ENCODE measurements at places on chromosomes 3 and 15.

DNA sequence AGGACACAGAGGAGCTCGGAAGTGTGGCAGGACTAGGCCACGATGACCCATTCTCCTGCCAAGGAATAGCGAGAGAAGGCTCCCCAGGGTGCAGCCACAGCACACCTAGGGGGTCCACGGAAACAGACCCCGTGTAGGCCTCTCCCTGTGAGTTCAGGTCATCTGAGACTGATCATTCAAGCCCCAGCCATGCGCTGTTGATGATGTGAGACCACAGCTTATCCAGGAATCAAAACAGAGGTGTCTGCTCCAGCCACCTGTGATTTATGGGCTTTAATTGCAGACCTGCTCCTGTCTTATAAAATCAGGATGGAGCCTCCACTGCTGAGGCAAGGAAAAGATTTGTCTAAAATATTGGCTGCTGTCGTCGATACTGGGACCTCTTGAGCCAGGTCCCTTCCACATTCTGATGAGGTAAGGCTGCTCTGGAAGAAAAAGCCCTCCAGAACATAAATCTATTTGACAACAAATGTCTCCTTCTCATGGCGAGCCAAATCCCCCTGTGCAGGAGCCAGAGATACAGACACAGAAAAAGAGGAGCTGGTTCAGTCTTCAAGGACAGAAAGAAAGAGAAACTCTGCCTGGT, 186.7 kb downstream of the TJP1 start:
- DNase-seq, result no peak

- no peak for DNase-seq
These were observed 2.7 kb upstream of the DMXL2 start for GRCh38 chr15:51625236-51625635.

DNA sequence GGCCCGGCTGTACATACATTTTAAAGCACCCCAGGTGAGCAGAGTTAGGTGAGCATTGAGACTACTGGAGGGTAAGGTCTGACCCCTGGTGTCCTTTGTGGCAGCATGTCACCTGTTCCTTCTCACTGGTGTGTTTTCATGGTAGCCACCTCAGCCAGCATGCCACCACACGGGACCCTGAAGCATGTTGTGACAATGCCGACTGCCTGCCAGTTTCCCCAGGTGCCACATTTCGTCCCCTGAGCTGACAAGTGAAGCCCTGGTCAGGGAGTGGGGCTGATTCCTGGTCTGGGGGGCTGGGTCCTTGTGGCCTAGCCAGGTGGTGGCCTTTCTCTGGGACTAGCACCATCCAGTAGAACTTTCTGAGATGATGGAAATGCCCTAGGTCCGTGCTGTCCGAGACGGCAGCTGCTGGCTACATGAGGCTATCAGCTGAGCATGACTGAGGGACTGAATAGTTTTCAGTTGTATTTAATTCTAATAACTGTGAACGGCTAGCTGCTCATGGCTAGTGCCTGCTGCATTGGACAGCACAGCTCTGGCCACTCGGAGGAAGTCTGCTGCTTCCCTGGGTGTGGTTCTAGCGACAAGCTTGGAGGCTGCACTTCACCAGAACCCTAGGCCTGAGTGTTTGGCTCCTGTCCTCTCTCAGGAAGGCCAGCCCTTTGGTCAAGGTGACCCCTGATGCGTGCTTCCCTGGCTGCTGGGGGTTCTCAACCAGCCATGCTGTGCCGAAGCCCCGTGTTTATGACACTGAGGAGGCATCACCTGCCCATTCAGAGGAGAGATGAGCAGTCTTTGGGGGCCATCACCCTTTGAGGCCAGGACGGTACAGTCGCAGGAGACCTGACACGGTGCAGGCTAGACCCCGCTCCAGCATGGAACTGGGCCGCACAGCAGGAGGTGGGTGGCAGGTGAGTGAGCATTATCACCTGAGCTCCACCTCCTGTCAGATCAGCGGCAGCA, 3.9 kb downstream of the C3orf22 start:
- DNase-seq, result no peak

GRCh38 chr3:195812366-195812765, 637 bp upstream of the MUC4 start:
- no peak for DNase-seq

DNA sequence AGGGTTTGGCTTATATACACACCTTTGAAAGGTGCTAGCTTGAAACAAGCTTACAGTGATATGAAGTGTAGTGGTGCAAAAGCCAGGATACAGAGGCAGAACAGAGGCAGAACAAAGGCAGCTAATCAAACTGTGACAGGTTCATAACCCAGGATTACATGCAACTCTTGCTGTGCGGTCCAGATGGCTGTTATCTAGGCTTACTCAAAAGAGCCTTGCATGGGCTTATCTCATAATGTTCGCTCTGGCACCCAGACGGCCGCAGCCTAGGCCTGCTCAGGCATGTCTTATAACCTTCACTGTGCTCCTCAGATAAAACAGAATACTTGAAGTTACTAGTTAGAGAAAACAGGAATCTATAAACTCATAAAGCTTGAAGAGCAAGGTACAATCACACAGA, 22.8 kb upstream of the NOX5 start:
- DNase-seq, result no peak

DNA sequence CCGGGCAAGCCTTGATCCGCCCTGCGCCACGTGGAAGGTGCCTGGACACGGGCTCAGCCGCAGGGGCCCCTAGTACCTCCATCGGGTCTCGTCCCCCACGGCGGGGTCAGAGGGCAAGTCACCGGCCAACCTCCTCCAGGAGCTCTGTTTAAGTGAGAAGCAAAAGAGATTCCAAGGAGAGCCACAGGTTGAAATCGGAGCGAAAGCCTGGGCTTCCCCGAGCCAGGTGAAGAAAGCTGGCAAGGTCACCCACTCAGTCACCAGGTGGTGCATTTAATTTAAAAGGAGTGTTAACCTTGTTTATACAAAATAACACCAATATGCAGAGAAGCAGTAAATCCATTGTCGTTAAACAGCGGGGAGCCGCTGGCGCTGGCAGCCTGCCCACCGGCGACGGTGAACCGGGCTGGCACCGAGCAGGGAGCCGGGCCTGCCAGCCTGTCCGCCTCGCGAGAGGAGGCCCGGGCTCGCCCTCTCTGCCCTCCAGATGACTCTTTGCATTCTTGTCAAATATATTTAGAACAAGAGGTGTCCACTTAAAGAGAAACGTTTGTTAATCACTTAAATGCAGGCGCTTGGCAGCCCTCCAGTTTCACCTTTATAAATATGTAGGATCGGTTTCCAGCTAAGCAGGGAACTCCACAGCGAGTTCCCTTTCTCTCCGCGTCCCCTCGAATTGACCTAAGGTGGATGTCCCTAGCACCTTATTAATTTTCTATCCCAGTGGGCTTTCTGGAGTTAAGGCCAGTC, 277.3 kb upstream of the NR2F2 start:
- no peak for DNase-seq
